Esophagus squamous epithelium (tissue), 5 donors: ENCODE measurements at places on chromosomes 3 and 15.

GRCh38 chr15:101120987-101121386 lies 130.9 kb downstream of the CHSY1 start:
- DNase-seq = no peak

DNA sequence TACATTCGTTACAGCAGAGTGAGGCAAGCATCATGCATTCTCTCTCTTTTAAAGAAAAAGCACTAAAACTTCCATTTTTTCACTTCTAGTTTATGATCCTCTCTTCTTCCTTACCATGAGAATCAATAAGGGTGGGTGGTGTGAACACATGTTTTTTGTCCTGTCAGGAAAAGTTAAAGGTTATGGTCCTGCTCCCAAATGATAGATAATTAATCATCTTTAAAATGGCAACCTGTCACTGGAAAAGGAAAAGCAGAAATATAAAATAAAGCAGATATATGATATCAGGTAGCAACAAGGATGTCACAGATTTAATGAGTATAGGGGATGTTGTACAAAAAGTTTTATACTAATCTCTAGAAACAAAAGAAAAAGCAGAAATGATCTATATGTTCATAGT lies 56.4 kb upstream of the PHLDB2 start:
- no peak for DNase-seq

GRCh38 chr3:55269096-55269495 lies 218.0 kb downstream of the WNT5A start:
- no peak for DNase-seq

DNA sequence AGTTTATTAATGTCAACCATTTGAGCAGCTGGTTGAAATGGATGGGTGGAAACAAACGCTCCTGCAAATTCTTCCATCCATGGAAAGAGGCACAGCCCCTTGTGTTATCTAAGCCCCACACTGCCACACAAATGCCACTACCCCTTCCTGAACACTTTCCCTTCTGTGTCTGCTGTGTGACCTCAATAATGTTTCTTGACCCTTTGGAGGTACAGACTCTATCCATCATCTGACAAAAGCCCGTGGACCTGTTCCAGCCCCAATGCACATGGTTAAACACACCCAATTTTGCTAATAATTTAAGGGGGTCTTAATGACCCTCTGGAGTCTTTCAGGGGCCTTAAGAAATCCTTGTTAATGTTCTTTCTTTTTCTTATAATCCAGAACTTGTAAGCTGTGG lies 482.2 kb upstream of the CFAP20DC start:
- DNase-seq = no peak

GRCh38 chr15:51104512-51104911 lies 9.8 kb upstream of the TNFAIP8L3 start:
- no peak for DNase-seq

DNA sequence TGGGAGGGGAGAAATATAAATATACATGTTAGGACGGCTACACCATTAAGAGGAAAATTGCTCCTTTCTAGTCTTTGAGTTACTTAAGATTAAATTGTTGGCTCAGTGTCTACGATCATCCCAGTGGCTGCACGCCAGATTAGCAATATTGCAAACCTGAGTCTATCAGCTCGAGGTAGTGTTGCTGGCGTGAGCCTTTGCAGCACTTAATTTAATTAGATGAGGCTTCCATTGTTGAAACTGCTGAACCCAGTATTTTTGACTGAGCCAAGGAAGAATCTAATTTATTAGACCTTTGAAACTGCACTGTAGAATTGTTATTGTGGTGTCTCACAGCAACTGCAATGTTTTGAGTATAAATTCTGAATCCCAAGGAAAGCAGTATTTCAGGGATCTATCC lies 782.4 kb upstream of the ROBO1 start:
- no peak for DNase-seq

DNA sequence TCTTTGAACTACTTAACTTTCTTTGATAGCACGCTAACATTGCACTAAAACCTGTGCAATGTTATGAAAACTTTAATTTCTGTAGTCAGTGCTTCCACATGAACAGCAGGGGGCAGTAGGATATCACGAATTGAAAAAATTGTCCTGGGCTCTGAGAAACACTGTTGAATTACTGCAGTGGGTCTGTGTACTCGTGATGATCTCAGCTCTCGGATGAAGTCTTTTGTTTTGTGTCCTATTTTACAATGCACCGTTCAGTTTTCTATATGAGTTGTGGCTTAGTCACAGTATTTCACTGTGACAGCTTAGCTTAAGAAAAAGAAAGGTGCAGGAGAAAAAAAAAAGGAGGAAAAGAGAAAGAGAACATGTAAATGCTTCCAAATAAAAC lies 141.3 kb upstream of the CCDC54 start:
- DNase-seq = no peak

DNA sequence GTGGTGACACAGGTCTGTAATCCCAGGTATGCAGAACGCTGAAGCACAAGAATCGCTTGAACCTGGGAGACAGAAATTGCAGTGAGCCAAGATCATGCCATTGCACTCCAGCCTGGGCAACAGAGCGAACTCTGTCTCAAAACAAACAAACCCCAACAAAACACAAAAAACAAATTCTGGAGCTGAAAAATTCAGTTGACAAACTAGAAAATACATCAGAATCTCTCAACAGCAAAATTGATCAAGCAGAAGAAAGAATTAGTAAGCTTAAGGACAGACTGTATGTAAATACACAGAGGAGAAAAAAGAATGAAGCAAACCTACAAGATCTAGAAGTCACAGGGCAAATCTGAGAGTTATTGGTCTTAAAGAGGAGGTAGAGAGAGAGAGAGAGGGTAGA lies 25.3 kb downstream of the NCBP2 start:
- no peak for DNase-seq

- no peak for DNase-seq
These were observed 119.1 kb downstream of the ROBO2 start for GRCh38 chr3:77158730-77159581.

DNA sequence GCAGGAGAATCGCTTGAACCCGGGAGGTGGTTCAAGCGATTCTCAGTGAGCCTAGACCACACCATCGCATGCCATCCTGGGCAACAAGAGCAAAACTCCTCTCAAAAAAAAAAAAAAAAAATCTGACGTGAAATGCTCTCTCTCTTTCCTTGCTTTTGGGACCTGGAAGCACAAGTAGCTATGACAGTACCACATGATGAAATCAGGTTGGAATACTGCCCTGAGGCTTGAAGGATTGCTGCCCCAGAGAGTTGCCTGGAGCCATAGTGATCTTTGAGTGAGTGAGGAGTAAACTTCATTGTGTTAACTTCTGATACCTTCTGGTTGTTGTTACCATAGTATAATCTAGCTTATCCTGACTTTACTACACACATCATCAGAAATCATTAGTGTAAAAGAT lies 23.3 kb downstream of the AKAP13 start:
- no peak for DNase-seq
